Activated naive CD4-positive, alpha-beta T cell treated with Interleukin-2 at 50 U/mL for 16 hours (primary cell): ENCODE measurements at places on chromosomes 6 and 20.
A peak's percentile ranks its signal among the peaks of the same experiment; 100 is the strongest.

GRCh38 chr6:2531426-2532215 is 219.1 kb downstream of the MYLK4 start:
- DNase-seq = no peak

- DNase-seq = no peak
These were observed 64.2 kb upstream of the XRN2 start for GRCh38 chr20:21238818-21239536.

- DNase-seq = peak; percentile 17
These were observed 116.7 kb downstream of the JPH2 start for GRCh38 chr20:44070139-44070900.

GRCh38 chr20:8020314-8021079 is 936 bp upstream of the TMX4 start:
- DNase-seq = no peak

DNA sequence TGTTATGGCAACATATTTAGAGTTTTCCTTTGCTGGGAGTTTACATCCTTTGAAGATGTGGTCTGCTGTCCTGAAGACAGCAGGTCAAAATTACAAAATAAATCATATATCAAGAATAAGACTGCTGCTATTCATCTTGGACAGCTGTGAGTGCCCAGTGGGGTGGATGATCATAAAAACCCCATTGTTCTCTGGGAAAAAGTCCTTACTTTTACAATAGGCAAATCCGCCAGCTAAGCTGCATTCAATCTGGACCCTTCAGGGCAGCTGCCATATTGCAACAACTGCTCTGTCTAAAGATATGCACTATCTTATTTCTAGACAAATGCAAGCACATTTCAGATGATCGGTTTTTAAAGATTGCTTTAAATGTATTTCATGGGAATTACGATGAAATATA is 19.4 kb downstream of the CASS4 start:
- DNase-seq = no peak

DNA sequence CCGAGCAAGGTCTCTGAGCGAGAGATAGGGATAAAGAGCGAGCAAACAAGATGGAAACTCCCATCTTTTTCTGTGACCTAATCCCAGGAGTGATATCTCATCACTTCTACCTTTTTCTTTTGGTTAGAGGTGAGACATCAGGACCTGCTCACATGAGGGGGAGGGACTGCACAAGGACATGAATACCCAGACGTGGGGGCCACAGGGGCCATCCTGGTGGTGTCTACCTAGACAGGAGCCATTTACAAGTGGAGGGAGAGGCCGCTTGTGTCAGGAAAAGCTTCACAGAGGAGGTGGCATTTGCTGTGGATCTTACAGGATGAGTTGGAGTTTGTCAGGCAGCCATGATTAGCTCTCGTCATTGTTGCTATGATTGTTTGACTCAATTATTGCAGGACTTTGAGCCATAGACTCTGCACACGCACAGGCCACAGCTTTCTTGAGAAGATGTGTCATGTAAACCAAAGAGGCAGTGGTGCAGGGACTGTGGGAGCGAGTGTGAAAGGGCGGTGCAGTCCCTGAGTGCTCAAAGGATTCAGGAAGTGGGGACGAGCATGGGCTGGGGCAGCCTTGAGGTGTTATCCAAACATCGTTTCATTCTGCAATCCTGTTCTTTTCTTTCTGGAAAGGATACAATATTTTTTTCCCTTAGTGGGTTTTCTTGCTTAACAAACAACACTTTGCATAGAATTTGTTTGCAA is 7.7 kb downstream of the NPEPL1 start:
- DNase-seq = no peak

GRCh38 chr6:28943557-28944411 is 20.0 kb upstream of the TRIM27 start:
- peak; percentile 75 for DNase-seq

DNA sequence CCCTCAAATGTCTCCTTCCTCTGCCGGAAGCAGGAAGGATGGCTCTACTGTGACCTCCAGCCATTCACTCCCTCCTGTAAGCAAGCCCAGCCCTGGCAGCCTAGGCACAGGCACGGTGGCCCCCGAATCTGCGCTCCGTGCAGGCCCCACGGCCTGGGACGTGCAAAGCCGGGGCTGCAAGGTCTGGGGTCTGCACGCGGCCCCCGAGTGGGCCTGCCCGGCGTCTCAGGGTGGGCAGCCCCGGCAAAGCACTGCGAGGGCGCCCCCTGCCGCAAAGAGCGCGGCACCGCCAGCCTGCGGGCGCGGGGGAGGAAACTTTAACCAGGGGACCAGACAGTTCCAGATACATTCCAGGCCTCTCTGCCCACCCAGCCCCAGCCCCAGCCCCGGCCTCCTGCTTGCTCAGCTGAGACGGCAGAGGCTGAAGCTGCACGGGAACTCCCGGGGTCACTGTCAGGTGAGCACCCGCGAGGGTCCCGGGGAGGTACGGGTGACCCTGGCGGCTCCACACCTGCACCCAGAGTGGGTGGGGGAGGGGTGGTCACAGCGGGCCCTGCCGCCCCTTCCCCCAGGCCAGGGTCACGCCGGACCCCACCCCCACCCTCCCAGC is 98.8 kb downstream of the ASXL1 start:
- no peak for DNase-seq

DNA sequence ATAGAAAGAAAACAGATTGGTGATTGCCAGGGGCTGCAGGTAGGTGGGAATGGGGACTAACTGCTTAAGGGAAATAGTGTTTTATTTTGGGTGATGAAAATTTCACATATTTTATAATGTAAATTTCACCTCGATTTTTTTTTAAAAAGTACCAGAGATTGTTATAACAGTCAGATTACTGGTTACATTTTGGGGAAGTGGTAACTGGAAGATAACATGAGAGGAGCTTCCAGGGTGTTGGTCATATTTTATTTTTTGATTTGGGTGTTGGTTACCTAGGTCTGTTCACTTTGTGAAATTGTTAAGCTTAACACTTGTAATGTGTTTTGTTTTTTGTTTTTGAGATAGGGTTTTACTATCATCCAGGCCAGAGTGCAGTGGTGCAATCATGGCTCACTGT is 17.2 kb upstream of the CRIP3 start:
- DNase-seq = no peak

GRCh38 chr6:131331873-131332781 is 196.9 kb downstream of the AKAP7 start:
- no peak for DNase-seq

- no peak for DNase-seq
These were observed 52.9 kb upstream of the TRAF3IP2 start for GRCh38 chr6:111658462-111659154.

GRCh38 chr6:74964871-74965441 is 240.9 kb downstream of the COL12A1 start:
- DNase-seq = no peak

DNA sequence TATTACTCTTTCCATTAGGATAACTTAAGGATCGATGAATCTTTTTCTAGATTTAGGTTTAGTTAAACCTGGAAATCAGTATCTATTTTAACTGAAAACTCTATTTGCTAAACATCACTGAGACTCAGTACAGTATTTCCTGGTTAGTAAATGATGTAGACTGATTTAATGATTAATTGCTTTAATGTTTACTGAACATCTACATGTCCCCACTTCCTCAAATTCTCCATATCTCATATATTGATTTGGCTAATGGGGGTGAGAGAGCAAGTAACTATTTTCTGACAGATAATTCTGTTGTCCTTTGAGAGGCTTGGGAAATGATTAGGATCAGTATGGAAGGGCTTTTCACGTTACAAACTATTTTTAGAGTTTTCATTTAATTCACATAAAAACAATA is 10.3 kb downstream of the MKKS start:
- DNase-seq = no peak

GRCh38 chr20:46349035-46349741 is 40.9 kb upstream of the CDH22 start:
- peak; percentile 48 for DNase-seq

DNA sequence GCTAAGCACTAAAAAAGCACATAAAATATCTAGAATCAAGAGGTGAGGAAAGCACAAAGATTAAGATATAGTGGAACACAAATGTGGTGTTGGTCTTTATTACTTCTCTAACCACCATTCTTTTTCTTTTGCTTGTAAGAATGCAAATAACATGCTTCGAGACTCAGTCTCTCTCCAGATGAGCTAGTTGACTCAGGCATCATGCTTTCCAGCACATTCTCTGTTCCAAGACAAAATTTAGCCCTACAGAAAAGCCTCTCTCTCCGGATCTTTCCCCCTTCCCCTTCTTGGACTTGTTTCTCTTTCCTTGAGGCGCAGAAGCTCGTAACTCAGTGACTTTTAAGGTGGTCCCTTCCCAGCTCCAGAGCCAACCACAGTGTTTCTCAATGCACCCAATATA is 91.0 kb downstream of the FNDC1 start:
- DNase-seq = no peak

DNA sequence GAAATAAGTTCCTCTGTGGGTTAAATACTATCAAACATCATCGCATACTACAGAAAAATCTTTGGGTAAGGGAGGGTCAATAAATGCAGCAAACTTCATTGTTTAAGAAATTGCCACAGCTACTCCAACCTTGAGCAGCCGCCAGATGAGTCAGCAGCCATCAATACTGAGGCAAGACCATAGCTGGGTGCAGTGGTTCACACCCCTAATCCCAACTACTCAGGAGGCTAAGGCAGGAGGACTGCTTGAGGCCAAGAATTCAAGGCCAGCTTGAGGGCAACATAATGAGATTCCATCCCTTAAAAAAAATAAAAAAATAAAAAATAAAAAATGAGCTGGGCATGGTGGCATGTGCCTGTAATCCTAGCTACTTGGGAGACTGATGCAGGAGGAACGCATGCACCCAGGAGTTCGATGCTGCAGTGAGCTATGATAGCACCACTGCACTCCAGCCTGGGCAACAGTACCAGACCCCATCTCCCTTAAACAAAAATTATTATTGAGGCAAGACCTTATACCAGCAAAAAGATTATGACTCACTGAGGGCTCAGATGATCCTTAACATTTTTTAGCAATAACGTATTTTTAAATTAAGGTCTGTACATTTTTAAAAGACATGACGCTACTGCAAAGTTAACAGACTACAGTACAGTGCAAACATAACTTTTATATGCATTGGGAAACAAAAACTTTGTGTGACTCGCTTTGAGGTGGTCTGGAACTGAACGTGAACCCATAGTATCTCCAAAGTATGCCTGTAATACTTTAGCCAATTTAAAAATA is 8.8 kb downstream of the SRPK1 start:
- no peak for DNase-seq

- no peak for DNase-seq
These were observed 184.4 kb downstream of the ERMARD start for GRCh38 chr6:169935861-169936260.
